ENCODE measurements at places on chromosomes 2 and 18.
A peak's percentile ranks its signal among the peaks of the same experiment; 100 is the strongest.

GRCh38 chr2:98737848-98738247, 6.9 kb upstream of the MGAT4A start:
- DNase-seq: no peak

- no peak for DNase-seq
These were observed 435.4 kb downstream of the BCL11A start for GRCh38 chr2:60118061-60118460.

GRCh38 chr2:12455661-12456060, 261.1 kb upstream of the TRIB2 start:
- no peak for DNase-seq

GRCh38 chr2:190344276-190344827, 963 bp downstream of the INPP1 start:
- DNase-seq: peak; percentile 55

DNA sequence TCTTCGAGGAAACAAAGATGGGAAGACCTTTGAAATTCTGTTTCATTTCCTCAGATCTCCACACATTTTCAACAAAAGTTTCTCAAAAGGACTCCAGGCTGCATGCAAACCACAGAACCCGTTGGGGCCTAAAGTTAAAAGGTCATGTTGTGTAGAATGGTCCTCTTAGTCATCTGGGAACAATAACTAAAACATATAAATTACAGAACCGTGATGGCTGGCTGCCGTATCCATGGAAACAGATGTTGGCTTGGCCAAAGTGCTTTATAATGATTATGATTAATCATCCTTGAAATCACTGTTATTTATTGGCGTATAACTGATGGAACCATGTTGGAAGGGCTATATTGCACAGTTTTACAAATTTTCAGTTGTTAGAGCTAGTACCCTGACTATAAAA, 182.8 kb upstream of the CRIM1 start:
- no peak for DNase-seq

GRCh38 chr2:11532416-11533055, 1.3 kb upstream of the GREB1 start:
- DNase-seq: peak; percentile 29

DNA sequence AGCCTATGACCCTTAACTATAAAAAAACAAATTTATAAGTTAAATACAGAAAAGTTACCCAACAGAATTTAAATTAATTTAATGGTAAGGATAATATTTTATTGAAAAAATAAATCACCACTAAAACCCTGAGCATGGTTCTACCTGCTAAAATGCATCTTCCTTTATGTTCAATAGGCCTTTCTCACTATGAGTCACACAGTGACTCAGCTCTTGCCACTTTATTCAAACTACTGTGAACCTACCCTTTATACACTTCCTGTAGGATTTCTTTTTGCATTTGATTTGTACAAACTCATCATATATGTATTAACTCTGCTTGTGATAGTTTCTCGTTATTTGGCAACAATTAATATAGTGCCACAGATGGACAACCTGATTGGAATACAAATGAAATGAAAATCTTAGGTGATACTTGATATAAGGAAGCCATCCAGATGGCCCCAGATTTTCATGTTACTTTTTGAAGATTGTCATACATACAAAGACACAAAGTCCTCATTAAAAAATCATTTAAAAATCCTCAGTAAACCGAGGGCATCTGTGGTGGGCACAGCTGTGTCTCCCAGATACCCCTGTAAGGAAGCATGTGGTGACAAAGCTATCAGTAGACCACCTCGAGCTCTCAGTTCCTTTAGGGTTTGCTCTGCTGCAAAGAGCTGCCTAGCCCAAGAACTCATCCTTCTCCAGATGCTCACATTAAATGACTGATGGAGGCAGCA, 55.2 kb upstream of the COBLL1 start:
- peak; percentile 87 for DNase-seq

DNA sequence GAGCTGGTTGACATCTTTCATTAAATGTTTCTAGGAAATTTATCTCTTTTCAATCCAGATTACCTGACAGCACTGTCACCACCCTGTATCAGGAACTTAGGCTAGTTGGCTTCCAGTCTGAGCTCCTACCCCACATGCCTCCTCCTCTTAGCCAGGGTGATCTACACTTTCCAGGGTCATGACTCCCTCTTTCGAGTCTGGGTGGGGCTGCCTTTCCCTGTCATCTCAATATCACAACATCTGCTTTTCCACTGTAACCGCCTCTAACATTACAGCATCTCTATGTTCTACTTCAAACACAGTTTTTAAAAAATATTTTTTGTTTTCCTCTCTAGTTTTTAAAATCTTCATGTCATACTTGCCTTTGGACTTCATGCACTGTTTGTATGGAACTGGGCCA, 129.2 kb downstream of the RBMS1 start:
- DNase-seq: no peak

DNA sequence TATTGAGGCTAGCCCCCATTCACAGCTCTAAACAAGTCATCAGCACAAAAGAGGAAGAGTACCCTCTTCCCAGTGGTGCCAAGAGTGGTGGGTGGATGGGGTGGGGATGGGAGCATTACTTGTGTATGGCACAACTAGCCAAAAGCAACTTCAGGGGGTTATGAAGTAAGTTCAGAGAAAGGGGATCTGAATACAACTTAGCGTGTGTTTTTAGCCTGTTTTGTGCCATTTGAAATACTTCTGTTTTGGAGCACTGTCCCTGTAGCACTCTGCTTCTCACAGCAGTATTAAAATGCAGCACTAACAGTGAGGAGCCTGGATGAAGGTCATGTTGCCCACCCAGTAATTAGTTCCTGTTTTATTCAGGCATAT, 113.5 kb downstream of the CRIM1 start:
- no peak for DNase-seq

DNA sequence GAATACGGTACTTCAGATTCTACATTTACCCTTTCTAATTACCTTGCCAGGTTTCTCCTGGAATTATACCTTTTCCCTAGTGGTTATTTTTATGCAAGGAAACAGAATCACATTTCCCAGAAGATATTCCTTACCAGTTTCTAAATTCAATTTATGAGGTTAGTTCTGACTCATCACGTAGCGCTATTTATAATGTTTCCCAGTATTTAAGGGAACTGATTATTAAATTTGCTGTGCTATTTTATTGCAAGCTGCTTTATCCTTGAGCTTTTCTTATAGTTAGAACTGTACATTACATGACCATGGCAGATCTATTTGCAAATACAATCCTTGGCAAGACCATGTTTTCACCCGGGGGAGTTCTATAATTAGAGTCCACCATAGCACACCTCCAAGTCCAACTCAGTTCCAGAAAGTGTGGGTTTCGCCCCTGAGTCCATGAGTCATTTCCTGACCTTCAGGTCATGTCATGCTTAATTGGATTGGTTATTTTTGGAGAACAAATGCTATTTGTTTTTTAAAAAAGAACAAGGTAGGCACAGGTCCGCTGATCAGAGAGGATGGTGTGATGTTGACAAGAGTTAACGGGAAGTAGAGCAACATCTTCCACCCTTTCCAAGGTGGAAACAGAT, 126.6 kb downstream of the ZNF532 start:
- peak; percentile 52 for DNase-seq

GRCh38 chr2:76866464-76866863, 655.7 kb downstream of the LRRTM4 start:
- no peak for DNase-seq

- DNase-seq: peak; percentile 34
These were observed 1.0 kb downstream of the MARS2 start for GRCh38 chr2:197705912-197706838.

DNA sequence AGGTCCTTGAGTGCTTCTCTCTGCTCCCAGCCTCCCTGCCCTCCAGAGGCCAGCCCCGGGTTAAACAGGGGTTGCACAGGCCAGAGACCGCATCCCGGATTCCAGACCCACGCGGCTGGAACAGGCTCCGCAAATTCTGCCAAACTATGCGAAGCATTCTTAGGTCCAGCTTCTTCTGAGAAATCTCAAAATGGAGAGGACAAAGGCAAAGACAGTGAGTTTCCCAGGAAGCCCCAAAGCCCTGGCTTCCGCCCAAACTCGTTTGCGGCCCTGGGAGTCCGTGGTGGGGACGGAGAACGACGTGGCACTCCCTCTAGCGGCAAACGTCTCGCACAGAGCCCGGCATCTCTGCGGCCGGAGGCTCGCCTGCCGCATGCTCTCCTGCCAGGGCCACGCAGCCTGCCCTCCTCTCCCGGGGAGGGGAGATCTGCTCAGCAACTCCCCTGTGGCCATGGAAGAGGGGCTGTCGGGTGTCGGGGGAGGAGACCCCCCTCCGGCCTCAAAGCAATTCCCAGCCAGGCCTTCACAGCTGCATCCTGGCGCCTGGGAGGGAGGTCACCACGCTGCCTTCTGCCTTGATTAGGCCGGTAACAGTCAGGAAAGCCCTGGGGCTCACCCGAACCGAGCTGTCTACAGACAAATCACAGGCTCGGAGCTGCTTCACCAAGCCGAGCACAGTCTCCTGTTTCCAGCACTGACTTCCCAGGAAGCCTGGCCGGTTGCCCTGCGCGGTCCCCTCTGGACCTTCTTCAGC, 33.4 kb upstream of the KLHL29 start:
- peak; percentile 21 for DNase-seq

DNA sequence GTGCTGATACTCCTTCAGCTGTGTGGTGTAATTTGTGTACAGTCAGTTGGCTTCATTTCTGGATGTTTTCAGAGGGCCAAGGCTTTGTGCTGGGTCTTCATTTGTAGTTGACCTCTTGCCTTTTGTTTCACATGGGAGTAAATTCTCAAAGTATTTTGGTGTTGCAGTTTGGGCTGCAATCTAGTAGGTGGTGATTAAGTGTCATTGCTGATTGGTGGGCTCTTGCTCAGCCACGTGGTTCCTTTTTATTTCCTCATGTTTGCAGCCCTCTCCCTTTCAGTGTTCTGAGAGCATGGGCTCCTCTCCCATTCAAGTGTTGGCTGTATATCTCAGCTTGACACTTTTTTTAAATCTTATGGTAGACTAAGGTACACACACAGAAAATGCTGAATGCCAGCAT, 96.8 kb downstream of the SNTG2 start:
- DNase-seq: peak; percentile 31

DNA sequence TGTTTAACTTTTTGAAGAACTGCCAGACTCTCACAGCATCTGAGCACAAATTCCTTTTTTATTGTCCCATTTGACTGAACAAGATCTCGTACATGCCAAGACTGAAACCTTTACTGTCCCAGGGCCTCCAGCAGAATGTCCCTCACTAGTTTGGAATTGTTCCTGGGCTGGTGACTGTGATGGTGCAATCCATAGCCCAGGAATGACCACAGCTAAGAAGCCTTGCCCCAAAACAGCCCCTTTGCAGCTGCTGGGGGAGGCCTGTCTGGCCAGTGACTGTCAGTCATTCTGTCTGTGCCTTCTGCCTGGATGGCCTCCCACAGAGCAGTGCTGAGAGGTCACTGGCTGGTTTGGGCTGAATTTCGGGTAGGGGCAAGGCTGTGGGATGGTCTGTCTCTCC, 184.5 kb upstream of the MSH6 start:
- DNase-seq: no peak

- DNase-seq: no peak
These were observed 18.7 kb downstream of the TPO start for GRCh38 chr2:1431886-1432400.

DNA sequence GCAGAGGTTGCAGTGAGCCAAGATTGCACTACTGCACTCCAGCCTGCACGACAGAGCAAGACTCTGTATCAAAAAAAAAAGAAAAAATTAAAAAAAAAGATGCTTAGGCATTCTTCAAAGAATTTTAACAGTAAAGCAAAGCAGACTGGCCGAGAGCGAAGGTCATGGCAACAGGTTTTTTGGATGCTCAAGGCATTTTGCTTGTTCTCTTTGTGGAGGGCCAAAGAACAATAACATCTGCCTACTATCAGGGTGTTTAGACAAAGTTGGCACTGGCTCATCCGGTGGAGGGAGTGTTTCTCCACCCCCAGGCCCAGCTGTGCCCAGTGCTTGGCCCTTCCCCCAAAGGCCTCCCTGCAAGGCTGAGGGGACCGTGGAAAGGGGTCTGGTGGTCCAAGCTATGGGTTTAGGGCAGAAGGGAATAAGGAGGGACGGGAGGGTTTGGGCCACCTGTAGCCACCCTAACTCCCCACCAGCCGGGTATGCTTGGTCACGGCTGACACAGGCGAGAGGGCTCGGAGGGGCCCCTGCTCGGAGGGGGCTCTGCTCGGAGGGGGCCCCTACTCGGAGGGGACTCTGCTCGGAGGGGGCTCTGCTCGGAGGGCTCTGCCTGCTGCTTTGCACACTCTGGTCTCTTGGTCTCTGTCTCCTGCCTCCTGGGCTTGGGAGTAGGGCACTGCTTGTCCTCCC, 26.7 kb upstream of the ALLC start:
- DNase-seq: no peak

DNA sequence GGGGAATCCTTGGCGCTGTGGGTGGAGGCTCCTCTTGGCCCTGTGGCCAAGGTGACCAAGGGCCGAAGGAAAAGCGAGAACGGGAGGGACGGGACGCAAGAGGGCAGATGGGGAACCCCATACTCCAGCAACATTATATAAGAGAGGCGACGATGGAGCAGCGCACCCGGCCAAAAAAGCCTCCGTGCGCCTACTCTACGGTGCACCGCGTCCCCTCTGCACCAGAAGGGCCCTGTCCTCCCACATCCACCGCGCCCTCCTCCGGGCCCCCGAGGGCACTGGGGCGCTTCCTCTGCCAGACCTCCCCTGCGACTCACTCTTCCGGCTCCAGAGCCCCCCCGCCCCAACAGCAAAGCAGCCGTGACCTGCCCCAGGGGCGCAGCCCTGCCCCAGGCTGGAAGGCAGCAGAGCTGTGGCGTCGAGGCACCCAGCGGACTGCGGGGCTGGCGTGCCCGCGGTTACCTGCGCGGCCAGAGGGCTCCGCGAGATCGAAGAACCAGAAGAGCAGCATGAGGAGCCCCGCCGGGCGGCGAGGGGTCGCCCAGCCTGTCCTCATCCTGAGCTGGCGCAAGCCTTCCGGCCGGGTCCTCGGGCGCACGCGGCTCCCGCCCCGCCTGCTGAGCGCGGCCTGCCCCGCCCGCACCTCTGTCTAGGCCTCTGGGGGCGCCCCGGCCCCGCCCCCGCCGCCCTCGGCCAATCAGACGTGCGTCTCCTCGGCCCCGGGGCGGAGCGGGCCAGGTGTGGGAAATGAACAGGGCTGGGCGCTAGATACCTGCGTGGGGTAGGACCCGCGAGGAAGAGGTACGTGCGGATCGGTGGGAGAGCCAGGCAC, 106.3 kb upstream of the CD302 start:
- DNase-seq: no peak

GRCh38 chr2:218285604-218286003, 6.7 kb downstream of the TMBIM1 start:
- no peak for DNase-seq

DNA sequence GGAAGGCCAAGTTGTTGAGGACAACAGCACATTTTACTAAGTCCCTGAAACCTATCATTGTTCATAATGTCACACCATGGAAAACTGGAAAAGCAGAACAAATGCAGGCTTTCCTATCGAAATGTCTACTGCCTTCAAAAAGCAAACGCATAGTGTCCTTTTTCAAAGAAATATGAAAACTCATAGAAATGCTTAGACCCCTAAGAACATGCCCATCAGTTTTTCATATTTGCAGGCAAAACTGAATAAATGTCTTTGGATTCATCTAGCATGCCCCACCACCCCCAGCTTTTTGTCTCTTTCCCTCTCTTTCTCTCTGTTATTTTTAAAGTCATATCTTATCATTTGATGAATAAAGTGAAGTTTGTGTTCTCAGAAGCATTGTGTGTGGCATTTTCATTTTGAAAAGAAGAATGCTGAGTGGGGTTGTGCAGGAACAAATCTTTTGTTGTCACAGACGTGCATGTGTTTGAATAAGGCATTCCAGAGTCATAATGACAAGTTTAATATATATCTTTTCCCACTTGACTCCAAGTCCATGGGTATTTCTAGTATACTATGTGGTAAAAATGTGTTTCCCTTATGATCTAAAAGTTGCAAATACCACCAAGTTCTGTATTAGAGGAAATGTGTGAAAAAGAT, 2180.0 kb upstream of the PIK3C3 start:
- no peak for DNase-seq

All from A172 (cell line).